Activated CD4-positive, alpha-beta T cell treated with anti-CD3 and anti-CD28 coated beads, Interleukin-2, amount 50 U/mL, for 1 hour (primary cell): ENCODE measurements at places on chromosomes 7 and 10.

DNA sequence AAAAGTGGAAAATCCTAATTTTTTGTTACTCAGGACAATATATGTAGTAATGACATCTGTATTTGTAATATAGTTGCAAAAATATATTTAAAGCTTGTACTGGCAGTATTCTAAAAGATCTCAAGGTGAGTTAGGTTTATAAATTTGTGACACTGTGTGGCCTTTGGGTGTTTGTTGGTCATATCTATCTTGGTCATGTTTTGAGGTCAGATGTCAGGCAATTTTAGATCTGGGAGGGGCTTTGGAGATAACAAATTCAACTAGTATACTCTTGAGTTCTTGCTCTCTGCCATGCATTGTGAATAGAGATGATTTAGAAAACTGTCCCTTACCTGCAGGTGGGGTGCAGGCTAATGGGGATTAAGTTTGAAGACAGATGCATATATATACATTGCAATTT is 3.1 kb downstream of the TBC1D12 start:
- DNase-seq = no peak

DNA sequence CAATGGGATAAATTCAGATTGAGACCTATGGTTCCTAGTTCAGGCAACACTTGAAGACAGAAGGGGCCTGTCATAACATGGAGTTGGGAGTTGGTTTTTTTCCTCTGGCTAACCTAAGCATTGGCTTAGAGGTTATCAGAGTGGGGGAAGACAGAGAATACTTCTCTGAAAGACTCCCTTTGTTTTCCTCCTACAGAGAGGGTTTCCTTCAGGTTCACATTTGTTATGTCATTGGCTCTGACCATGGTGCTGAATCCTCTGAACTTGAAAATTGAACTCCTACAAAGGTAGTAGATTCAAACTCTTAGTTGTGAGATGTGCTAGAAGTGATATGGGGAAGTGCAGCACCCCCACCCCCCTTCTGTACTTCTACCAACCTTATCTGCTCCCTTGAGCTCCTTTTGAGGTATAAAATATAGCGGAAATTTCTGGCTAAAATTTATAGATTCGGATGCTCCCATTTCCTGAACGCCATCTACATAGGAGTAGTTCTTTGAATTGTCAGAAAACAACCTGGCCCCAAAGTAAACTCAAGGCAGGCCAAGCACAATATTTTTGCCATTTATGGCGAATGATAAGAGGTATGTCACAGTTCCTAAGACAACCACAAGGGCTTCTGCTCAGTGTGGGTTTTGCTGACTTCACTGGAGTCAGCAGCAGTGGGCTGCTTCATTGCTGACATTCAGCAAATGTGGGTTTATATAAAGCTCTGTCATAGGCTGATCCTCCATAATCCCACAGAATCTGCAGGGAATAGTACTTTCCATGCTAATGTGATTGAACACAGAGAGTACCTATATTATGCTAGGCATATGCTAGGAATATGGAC is 131.6 kb upstream of the KLF14 start:
- no peak for DNase-seq

DNA sequence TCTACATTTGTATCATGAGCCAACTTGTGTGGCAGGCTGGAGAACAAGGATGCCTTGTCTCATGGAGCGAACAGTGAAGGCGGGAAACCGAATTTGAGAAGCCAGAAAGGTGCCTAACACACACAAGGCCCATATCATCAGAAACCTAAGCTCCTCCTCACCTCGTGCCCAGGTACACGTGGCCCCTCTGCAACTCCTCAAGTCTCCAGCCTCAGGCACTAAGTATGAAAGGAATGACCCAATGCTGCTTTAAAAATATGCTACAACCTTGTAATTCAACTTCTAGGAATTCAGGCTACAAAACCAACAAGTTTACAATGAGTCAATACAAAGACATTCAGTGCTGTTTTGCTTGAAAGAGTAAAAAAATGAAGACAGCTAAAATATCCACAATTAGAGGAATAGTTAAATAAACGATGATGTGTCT is 95.7 kb downstream of the CDK6 start:
- no peak for DNase-seq

DNA sequence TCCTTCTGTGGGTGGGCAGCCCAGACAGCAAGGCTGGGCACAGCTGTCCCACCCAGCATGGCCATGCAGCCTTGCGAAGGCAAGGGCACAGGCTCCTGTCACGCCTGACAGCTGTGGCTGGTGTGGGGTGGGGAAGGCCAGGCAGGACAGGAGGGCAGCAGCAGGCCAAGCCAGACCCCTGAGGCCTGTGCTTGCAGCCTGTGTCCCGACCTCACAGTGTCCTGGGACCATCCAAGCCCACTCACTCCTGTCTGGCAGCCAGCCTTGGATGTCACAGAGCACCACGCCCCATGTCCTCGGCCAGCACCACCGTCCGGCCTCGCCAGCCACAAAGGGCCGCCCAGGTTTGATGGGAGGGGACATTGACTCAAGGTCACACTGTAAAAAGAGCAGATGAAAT is 85.5 kb upstream of the LRRC4 start:
- DNase-seq = no peak

DNA sequence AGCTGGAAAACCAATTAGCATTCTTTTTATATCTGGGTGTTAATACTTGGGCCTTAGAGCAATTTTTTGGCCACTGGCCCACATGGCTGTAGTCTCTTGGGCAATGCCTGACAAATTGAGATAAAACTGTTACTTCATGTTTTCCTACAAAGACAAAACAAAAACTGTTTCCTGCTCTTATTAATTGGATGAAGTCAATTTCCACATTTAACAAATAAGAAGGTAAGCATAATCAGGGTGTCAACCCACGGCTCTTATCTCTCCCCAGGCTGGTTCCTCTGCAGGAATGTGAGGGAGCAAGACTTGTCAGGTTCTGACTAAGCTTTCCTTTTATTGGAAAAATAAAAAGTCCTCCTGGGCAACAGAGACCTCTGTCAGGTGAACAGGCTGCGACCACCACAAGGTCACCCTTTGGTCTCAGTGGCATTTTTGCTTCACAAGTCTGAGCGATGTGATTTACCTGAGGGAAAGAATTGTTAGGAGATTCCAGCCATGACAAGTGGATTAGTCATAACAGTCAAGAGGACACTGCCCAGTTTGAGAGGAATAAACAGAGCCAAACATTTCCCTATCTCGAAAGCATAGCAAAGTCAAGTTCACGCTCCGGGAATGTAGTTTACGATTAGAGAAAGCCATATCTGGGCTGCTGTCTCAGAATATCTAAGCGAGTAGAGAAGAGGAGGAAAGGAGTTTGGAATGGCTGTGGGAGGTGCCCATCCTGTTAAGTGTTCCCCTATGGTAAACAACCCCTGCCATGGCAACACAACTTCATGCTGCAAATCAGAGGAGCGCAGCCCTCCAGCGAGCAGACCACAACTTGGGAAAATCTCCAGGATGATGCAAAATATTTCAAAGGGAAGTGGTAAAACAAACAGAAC is 144.4 kb downstream of the TES start:
- DNase-seq = no peak

DNA sequence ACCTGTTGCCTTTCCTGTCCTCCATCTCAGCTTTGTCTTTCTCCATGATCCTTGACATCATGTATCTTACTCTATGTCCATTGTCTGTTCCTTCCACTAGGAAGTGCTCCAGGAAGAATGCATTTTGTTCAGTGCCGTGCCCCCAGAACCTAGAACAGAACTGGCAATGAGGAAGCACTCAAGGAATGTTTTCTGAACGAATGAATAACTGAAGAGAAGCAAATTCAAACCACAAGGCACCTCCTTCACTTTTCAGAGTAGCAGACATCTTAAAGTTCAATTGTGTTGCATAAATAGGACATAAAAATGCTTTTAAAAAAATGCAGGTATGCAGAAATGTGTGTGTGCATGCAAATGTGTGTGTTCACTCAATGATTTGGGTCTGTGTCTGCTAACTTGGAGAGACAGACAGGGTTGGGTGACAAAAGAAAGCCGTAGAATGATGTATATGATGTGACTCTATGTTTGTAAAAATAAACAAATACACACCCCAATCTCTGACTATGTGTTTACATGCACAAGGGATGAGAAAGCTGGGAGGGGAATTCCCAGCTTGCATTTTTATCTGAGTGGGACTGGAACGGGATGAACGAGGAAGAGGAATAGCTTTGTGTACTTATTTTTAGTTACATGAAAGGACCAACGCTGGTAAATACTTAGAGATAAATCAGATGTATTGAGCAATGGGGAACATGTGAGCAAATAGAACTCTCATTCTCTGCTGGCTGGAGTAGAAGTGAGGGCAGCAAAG is 237.7 kb downstream of the FANK1 start:
- DNase-seq = no peak

GRCh38 chr7:1164436-1164835 is 4.4 kb upstream of the ZFAND2A start:
- DNase-seq = no peak

DNA sequence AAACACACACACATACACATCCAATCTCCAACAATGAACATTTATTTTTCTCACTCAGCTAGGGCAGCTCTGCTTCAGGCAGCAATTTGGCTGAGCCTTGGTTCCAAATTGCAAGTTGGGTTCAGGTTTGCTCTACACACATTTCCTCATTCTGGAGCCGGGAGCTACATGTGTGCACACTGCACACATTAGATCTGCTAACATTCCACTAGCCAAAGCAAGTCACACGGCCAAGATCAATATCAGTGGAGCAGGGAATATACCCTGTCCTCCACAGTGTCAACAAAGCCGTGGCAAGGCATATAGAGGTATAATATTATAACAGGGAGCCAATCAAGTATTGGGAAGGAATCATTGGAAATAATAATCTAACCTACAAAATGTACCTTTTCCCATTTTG is 57.5 kb upstream of the PPP1R3C start:
- no peak for DNase-seq

DNA sequence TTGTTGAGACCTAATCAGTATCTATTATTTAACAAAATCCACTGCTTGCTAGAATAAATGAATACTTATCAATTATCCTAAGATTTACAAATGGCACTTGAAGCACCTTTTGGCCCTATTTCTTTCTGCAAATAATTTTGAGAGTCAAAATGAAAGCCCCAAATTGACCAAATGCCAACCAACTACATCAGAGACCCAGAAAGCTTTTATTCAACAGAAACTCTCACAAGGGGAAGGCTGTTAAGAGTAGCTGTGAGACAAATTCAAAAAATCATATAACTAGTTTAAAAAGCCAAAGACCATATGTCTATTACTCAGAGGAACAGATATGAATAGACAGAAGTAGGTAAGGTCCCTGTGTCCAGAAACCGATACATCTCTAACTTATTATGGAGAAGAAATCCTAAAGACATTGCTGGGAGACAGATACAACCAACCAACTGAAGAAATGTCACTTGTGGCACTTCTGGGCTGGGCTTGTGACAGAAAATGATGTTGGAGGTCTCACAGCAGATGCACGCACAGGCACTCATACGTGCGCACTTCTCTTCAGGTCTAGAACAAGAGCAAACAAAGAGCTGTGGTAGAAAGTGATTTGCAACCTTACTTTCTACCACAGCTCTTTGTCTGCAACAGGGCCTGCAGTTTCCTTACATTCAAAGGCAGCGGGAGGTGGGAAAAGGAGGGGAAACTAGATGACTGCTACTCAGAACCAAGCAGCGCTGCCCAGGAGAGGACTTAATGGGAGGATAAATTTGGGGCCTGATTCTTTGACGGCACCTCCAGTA is 58.6 kb upstream of the KCNIP2 start:
- no peak for DNase-seq

DNA sequence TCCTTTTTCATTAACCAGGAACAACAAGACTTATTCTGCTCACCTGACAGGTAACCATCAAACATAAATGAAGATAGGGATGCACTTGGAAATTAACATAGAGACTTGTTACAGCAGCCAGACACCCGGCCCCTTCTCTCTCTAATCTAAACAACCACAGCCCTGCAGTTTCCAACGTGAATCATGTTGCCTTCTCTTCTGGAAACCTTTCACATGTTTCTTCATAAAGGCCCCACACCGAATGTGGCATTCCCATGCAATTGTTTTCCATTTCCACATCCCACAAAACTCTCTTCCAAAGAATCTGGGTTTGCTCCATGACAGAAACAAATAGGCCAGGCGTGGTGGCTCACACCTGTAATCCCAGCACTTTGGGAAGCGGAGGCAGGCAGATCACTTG is 15.0 kb upstream of the WDR86 start:
- DNase-seq = no peak

- DNase-seq = no peak
Observed at GRCh38 chr10:75140246-75140645, 28.8 kb downstream of the SAMD8 start.

DNA sequence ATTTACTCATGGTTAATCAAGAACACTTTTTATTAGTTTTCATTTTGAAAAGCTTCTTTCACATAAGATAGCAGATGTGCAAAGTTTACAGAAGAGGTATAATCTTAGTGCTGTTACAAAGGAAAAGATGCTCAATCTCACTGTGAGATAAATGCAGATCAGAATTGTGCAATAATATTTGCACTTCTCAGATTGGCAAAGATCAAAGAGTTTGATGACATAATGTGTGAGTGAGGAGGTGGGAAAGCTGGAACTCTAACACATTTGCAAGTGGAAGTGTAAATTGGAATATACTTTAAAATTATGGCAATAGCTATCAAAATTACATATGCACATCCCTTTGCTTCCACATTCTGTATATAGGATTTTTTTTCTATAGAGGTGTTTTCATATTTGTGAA is 21.5 kb upstream of the STN1 start:
- DNase-seq = no peak
